ENCODE measurements at places on chromosomes 3 and 15.

DNA sequence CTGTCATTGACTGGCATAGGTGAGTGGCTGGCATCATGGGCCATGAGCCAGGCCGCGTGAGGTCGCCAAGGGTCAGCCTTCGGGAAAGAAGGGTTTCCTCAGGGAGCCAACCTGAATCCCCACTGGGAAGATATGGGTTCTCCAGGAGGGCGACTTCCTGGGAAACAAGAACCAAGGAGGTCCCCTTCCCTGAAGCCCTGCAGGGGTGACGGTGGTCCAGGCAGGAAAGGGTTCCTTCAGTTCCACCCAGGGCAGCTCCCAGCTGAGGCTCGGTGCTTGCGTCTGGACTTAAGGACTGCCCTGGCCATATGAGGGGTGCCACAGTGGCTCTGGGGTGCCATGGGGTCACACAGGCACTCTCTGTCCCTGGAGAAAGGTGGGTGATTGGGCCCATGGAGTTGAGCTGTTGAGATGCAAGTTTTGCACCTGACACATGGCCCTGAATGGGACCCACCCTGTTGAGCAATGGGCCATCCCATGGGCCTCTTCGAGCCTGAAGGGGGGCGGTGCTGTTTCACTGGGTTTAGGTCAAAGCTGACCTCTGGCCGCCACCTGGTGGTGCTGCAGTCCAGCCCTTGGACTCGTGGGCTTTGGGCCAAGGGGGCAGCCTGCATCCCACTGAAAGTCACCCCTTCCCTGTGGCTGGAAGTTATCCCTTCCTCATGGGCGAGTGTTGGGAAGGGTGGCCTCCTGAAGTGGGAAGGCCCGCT is 228.1 kb downstream of the SNRPN start:
- peak; percentile 2 for DNase-seq

GRCh38 chr3:113771993-113772392 is 25.2 kb downstream of the ATP6V1A start:
- no peak for DNase-seq

GRCh38 chr15:67303490-67304363 is 49.1 kb downstream of the IQCH start:
- DNase-seq, result peak; percentile 23

GRCh38 chr3:61331929-61332552 is 80.8 kb upstream of the FHIT start:
- no peak for DNase-seq

DNA sequence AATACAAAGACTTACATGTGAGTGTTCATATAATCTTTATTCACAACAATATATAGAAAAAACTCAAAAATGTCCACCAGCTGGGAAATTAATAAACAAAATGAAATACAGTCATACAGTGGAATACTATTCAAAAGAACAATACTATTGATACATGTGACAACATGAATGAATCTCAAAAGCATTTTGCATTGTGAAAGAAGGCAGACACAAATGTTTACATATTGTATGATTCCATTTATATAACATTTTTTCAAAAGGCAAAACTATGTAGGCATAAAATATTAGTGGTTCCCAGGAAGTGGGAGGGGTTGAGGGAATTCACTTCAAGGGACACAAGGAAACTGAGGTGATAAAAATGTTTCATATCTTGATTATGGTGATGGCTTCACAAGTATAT is 303.2 kb downstream of the CTNNB1 start:
- no peak for DNase-seq

GRCh38 chr3:103693831-103694230 is 1259.0 kb downstream of the ZPLD1 start:
- no peak for DNase-seq

- DNase-seq, result no peak
These were observed 113.8 kb downstream of the ITPR1 start for GRCh38 chr3:4606911-4607310.

GRCh38 chr3:126932188-126932931 is 50.6 kb upstream of the PLXNA1 start:
- DNase-seq, result no peak

- DNase-seq, result no peak
These were observed 1.0 kb upstream of the CEP70 start for GRCh38 chr3:138594935-138595610.

DNA sequence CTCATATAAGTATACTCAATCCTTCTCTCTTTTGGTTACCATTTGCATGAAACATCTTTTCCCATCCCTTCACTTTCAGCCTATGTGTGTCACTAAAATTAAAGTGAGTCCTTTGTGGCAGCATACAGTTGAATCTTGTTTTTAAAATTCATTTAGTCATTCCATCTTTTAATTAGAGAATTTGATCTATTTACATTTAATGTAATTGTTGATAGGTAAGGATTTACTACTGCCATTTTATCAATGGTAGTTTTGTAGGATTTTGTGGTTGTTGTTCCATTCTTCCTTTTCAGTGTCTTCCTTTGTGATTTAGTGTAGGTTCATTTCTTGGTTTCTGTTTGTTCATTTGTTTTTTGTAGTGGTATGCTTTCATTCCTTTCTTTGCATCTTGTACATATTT is 191.9 kb upstream of the CTNNB1 start:
- DNase-seq, result no peak

DNA sequence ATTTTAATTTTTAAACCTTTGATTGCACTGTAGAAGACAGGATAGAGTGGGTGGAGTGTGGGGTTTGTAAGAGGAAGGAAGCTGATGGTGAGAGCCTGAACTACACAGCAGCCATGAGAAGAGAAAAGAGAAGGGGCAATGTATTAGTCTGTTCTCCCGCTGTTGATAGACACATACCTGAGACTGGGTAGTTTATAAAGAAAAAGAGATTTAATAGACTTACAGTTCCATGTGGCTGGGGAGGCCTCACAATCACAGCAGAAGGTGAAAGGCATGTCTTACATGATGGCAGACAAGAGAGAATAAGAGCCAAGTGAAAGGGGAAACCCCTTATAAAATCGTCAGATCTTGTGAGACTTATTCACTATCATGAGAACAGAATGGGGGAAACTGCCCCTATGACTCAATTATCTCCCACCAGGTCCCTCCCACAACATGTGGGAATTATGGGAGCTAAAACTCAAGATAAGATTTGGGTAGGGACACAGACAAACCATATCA is 37.3 kb downstream of the STARD5 start:
- DNase-seq, result no peak

GRCh38 chr3:132311316-132311715 is 5.9 kb upstream of the ACP3 start:
- no peak for DNase-seq

GRCh38 chr3:69463531-69463930 is 77.6 kb upstream of the FRMD4B start:
- DNase-seq, result no peak

DNA sequence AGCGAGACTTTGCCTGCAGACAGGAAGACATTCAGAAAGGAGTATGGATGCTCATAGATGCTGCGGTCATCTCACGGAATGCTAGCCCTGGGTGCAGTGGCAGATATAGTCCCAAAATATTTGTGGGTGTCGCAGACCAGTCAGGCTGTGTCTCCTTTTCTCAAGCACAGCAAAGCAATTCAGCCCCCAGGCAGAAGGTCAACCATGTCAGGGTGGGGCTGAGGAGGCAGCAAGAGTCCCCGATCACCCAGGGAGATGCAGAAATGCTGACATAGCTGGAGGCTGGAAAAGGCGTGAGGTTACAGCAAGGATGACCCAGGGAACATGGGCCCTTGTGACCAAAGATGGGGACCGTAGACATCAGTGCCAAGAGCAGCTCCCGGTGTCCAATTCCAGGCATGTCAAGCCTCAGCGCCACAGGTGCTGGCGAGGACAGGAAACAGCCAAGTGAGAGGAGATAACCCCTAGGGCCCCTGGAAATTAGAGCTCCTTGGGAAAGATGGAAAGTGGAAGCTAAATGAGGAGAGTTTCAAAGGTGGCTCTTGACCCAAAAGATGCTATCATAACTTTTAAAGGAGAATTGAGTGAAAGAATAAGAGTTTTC is 81.2 kb upstream of the ABHD17C start:
- DNase-seq, result no peak

DNA sequence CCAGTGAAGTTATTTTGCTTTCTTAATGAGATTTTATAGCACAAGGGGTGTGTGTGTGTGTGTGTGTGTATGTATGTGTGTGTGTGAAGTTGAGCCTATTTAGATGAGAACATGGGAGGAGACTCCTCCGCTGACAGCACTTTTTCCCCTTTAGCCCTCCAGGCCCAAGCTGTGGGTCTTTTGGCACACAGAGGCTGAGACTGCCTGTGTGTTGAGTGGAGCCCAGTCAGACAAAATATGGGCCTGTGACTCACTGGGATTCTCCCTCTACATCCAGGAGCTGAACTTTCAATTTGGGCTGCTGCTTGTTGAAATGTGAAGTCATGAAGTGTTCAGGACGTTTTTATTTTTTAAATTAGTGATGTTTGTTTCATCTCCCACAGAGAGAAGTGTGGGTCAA is 108.0 kb downstream of the MFSD1 start:
- DNase-seq, result no peak

DNA sequence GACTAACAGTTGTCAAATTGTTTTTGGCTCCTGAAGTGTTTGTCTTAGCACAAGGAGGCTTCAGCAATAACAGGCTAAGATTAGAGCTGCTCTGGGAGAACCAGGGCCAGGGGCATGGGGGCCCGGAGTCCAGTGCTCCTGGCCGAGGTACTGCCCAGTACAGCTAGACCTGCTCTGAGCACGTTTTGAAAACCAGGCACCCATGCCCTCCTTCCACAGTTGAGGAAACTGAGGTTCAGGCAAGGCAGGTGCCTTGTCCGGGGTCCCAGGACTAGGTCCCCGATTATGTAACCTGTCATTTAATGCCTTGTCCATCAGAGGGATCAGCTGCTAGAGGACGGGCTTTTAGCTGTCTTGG is 19.2 kb downstream of the KBTBD13 start:
- DNase-seq, result no peak

DNA sequence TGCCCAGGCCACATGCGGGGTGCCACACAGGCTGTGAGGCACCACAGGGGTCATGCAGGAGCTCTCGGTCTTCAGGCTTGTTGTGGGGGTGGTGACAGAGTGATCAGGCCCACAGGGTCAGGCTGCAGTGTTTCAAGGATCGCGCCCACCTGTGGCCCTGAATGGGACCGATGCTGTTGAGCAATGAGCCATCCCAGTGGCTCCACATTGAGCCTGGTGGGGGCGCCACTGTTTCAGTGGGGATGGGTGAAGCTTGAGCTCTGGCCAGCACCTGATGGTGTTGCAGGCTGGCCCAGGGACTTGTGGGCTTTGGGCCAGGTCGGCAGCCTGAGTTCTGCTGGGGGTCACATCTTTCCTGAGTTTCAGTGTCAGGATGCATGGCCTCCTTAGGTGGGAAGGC is 230.1 kb downstream of the UBE3A start:
- no peak for DNase-seq

DNA sequence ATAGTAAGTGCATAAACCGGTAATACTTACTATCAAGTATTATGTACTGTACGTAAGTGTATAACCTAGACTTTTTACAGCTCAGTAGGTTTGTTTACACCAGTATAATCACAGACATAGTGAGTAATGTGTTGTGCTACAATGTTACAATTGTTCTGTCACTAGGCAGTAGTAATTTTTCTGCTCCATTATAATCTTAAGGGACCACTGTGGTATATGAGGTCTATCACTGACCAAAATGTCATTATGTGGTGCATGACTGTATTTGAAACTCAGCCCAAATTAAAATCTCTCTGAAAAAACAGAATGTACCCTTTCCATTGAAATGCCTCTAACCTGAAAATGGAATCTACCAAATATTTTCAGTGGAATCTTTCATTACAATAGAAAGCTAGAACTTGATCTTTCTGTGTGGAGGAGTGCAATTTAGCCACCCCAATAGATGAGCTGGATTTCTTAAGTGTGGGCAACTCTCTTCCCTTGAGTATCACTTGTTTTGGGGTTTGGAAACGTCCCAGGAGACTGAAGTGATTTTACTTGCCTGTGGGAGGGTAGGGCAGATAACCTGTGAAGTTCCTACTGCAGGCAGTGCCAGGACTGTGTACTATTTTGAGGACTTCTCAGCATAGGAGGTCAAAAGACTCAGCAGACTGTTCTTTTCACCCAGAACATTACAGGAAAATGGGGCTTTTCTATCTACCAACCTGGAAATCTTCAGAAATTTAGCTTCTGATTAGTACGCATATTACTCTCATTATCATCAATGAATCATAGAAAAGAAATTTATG is 50.9 kb downstream of the FAM98B start:
- DNase-seq, result no peak

GRCh38 chr3:12708584-12709192 is 44.8 kb upstream of the RAF1 start:
- no peak for DNase-seq

DNA sequence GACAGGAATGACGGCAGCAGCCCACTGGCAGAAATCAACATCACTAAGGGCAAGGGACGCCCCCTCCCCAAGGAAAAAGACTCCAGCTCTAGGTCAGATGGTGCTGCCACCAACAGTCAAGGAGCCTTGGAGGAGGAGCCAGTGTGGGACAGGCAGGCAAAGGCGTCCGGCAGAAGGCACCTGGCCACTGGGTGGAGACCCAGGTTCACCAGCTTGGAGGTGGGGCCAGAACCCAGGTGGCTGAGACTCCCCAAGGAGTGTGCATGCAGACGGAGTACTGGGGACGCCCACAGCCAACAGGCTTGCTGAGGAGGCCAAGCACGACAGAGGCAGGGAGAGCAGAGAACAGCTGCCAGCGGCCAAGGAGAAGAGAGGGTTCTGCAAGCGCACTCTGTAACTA is 35.2 kb downstream of the PTPN23 start:
- DNase-seq, result no peak

DNA sequence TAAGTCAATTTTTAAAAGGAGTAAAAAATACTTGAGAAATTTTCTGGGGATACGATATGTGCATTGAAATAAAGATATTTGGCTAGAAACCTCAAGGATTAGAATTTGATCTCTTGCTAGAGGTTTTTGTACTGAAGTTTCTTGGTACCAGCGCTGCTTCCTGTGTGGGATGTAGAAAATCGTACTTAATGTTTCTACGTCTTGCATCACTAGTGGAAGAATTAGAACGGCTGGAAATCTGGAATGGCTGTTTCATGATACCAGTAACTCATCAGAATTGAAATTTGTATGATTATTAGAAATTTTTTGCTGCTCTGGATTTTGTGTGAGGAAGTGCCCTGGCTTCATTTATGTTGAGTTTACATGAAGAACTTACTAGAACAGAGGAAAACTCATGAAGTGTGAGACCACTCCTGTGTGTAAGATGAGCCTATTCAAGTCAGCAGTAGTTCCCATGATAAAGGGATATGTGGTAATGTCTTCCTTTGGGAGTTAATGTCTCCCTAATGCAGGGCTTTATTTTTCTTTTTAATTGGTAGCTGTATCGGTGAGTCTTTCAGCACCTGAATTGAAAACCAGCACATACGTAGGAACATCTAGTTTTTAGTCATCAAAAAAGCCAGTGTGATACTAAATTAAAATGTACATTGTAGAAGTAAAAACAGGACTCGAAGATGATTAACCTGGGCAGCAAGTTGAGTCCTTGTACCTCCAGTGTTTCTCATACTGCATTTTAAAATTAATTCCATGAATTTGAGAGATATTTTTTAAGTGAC is 3.2 kb downstream of the KBTBD8 start:
- no peak for DNase-seq

DNA sequence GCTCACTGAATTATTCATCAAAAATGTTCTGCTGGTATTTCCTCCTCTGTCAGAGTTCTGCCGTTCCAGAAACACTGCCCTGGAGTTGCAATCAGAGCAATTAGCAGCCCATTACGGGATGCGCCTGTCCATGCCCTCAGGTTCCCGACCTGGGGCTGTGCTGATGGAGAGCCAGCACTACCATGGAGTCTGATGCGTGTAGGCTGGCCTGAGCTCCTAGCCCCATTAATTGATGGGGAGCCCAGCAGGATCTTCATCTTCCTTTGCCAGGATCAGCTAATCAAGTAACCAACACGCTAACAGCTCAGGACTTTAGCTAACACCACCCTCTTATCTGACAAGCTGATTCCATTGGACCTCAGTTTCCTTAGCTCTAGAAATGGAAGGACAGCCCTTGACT is 164.2 kb downstream of the ABHD5 start:
- no peak for DNase-seq
